ENCODE measurements at places on chromosomes 12 and 14.

- no peak for DNase-seq
Observed at GRCh38 chr12:46265734-46266133, 3.1 kb downstream of the SLC38A1 start.

GRCh38 chr12:109645194-109645593, 68.4 kb upstream of the FAM222A start:
- DNase-seq = no peak

- DNase-seq = no peak
Observed at GRCh38 chr14:34034447-34035176, 83.7 kb upstream of the EGLN3 start.

DNA sequence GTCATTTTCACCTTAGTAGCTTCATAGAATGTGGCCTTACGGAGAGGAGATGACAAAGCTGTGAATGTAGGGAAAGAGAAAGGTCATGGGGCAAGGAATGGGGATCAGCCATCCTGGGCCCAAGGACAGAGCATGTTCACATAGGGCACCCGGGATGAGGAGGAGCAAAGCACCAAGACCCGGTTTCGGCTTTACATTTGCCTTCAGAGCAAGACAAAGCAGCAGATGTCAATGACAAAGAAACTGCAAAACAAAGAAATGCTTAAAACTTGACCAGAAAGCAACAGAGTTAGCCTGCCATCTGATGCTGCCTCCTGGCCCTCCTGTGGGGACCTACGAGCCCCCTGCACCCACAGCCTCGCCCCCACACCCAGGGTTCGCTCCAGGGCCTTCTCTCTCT, 249.2 kb downstream of the SLC41A2 start:
- no peak for DNase-seq

GRCh38 chr12:111102102-111102739, 181.8 kb upstream of the MYL2 start:
- DNase-seq = no peak

DNA sequence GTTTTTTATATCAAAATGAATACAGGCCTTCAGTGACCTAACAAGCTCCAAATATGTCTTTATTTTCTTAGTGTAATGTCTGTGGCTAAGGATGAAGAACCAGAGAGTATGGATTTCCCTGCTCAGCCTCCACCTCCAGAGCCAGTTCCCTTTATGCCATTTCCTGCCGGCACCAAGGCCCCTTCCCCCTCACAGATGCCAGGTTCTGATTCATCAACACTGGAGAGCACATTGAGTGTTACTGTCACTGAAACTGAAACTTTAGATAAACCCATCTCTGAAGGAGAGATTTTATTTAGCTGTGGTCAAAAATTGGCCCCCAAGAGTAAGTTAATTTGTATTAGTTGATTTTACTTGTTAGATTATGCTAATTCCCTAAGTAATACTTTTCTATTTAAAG, 61.0 kb downstream of the KIAA0586 start:
- peak; percentile 14 for DNase-seq

GRCh38 chr12:1629338-1630132, 504 bp downstream of the WNT5B start:
- peak; percentile 12 for DNase-seq

DNA sequence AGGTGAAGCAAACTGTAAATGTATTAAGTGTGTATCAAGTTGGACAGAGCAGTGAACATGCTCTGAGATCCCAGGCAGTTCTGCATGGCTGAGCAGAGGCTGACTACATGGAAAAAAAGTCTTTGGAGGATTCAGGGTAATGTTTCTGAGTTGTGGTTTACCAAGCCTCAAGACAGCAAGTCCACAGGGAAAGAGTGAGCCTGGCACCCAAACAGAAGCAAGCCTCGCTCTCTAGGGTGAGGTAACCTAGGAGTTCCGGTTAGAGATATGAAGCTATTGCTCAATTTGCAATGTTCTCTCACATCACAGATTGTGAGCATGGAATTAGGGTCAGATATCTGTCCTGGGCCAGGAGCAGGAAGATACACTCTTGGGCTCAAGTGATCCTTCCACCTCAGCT, 158.6 kb downstream of the MON2 start:
- no peak for DNase-seq

Data from endothelial cell (in vitro differentiated cells).